ENCODE measurements at places on chromosomes 2 and 18.

GRCh38 chr2:162475661-162476060 is 131.7 kb downstream of the GCA start:
- H3K4me3 ChIP-seq = no peak overlapping the region
- H3K4me1 ChIP-seq = no peaks in the 10 kb centered on the region
- DNase-seq = no peak

DNA sequence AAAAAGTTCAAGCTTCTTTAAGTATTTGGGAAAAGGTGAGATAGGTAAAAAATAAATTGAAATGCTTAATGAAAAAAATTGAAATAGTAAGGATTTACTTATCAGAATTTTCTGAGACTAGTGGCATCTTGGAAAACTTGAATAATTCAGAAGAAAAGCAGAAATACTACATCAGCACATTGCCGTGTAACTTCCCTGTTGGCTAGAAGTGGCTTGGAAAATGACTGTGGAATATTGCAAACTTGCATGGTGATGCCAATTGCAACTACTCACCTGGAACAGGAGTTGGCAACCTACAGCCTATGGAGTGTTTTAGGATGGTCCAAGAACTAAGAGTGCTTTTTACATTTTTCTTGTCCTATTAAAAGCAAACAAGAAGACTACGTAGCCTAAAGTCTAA is 603.5 kb upstream of the VRK2 start:
- no peaks in the 10 kb centered on the region for H3K4me1 ChIP-seq
- H3K4me3 ChIP-seq = no peak overlapping the region
- no peaks in the 10 kb centered on the region for H3K27me3 ChIP-seq
- H3K27ac ChIP-seq = no peak overlapping the region
- H3K36me3 ChIP-seq = no peaks in the 10 kb centered on the region

DNA sequence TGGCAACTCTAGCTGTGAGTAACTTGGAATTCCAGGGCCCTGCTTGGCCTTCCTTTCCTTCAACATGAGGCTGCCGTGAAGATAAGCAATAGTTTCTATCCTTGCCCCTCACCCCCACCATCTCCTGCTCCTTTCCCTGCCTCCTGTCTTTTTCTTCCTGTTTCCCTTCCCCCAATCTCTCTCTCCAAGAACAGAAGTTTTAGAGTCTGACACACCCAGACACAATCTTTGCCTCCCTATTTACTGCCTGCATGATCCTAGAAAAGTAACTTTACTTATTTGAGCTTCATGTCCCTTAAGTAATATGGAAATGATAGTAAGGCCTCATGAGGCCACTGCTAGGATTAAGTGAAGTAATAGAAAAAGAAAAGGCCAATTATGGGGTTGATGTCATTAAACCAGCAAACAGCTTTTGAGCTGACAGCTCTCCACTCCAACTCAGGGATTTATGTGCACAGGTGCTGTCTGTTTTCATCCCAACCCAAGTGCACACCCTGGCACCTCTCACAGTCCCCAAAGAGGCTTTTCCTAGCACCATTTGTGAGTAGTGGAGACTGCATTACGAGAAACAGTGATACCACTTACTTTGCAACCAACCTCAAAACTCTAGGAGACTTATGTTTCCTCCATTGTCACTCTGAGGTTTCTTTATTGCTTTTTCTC is 123.7 kb upstream of the SIX3 start:
- no peak for DNase-seq
- no peak overlapping the region for H3K4me3 ChIP-seq
- no peaks in the 10 kb centered on the region for H3K36me3 ChIP-seq
- no peak overlapping the region for H3K27ac ChIP-seq
- no peaks in the 10 kb centered on the region for H3K4me1 ChIP-seq

- H3K36me3 ChIP-seq = no peaks in the 10 kb centered on the region
- DNase-seq = no peak
- H3K27ac ChIP-seq = no peak overlapping the region
- H3K4me3 ChIP-seq = no peak overlapping the region
Measured at GRCh38 chr2:217617616-217618022, 385.2 kb downstream of the TNS1 start.

DNA sequence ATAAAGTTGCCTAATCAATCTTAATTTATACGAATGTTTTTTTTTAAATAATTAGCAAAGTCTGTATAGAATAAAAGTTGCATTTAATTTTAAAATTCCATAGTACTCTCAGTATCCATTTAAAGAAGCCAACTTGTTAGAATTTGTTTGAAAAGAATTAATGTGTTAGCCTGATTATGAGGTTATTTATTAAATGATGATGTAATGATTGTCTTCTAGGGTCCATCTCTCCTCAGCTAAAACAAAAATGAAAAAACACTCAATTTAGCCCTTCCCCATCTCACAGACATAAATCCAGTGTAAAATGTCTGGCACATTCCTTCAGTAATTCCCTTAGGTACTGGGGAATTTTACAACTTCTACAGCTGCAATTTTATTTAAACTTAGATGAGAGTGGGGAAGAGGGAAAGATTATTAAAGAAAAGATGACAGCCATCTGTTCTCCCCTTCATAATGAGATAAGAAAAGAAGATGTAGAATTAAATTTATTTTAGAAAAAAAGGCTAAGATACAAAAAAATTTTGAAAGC is 68.6 kb downstream of the BARD1 start:
- H3K4me3 ChIP-seq = no peak overlapping the region
- H3K36me3 ChIP-seq = peaks cover 42% of the 10 kb centered on the region
- H3K4me1 ChIP-seq = peaks cover 6% of the 10 kb centered on the region
- no peak overlapping the region for H3K27ac ChIP-seq
- DNase-seq = no peak
- no peaks in the 10 kb centered on the region for H3K27me3 ChIP-seq

All from activated naive CD4-positive, alpha-beta T cell treated with anti-CD3 and anti-CD28 coated beads, Interleukin-2, amount 10 ng/mL, durations not matched to agents 7 days and 5 days (primary cell).